Suppressor macrophage treated with lipopolysaccharide for 4 hours (primary cell): ENCODE measurements at places on chromosomes 1 and 21.

DNA sequence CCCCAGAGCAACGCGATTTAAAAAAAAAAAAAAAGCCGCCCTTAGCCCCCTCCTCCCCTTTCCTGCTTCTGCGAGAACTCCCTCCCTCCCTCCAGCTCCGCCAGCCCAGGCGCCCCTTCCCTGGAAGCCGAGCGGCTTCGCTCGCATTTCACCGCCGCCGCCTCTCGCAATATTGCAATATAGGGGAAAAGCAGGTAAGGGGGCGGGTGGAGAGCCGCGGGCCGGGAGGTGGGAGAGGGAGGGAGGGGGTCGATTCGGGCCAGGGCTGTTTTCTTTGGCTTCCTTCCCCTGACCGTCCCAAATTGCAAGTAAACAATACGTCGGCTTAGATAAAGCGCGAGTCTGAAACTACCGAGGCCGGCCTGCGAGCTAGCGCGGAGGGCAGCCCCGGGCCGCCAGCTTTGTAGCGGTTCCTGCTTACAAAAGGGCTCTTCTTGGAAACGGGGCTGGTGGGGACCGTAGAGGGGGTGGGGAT lies 408 bp downstream of the LMO4 start:
- peak; percentile 58 for DNase-seq

- DNase-seq = no peak
Measured at GRCh38 chr1:19776287-19776686, 23.4 kb downstream of the TMCO4 start.

- no peak for DNase-seq
Measured at GRCh38 chr1:158700552-158700951, at the start of gene OR6K2. Gene OR6K2, minus strand, starts transcription at chr1:158700652. Its CDS starts 0 bp downstream, at chr1:158700652.

DNA sequence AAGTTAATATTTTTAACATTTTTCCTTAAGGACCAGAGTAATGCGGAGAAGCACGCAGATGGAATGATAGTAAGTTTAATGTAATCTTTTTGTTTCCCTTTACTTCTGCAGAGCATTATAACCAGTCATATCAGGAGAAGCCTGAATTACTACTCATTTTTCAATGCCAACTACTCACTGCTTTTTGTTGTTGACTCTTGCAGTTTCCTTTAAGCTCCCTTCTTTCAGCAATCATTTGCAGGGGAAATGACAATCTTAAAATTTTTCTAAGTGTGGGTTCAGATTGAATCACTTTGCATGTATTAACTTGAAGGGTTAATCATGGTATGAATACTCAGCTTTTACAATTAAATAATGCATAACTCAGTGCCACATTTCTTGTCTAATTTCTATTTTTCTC lies 122.2 kb downstream of the NRDC start:
- DNase-seq = no peak

- DNase-seq = peak; percentile 51
Measured at GRCh38 chr1:150846473-150847146, 29.8 kb downstream of the ARNT start.

GRCh38 chr21:38902608-38903445 lies 97.1 kb downstream of the ETS2 start:
- no peak for DNase-seq

DNA sequence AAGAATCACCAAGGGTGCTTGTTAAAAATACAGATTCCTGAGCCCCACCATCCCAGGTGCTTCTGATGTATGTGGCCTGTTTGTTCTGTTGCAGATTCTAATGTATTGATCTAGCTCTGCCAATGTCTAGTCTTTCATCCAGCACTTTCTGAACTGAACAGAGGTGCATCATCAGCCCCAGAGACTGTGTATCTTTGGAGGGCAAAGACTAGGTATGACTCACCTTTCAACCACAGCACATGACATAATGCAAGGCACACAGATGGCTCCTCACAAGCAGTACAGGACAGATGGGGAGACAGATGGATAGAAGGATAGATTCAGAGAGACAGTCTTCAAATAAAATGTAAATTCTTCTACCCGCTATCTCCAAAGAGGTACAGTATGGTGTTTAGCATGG lies 32.3 kb downstream of the CD58 start:
- DNase-seq = peak; percentile 32

- no peak for DNase-seq
Measured at GRCh38 chr1:17101261-17101660, 18.0 kb downstream of the PADI2 start.

DNA sequence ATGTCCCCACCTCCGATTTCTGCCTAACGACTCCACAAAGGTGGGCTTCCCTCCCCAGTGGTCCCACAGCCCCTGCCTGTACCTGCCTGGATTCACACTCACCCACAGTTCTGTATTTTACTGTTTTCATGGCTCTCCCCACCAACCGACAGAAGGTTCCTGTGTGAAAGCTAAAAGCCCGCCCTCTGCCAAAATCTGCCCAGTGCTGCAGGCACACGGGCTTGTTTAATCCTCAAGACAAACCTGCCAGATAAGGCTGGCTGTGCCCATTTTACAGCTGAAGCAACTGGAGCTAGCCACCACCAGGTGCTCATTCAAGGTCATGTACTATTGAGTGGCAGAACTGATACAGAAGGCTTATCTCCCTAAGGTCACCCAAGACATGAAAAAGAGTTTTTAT lies 114.5 kb downstream of the HIVEP3 start:
- no peak for DNase-seq

DNA sequence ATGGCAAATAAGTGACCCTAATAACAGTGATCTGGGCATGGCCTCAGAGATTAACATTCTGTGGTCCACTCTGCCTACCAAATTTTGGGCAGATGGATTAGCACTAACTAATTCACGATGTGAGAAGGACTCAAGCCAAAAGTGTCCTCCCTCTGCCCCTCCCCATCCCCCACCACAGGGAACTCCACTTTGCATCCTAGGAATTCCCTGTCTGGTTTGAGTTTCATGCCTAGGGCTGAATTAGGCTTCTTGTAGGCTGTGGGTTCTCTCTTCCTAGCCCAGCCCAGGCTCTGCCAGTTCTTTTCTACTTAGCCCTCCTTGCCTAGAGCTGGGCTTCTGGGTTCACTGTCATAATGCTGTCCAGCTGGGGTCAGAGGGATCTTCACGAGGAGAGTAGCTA lies 64.1 kb downstream of the ATP2B4 start:
- DNase-seq = no peak

- peak; percentile 16 for DNase-seq
Measured at GRCh38 chr1:109719337-109719837, 7.3 kb downstream of the GSTM5 start.

DNA sequence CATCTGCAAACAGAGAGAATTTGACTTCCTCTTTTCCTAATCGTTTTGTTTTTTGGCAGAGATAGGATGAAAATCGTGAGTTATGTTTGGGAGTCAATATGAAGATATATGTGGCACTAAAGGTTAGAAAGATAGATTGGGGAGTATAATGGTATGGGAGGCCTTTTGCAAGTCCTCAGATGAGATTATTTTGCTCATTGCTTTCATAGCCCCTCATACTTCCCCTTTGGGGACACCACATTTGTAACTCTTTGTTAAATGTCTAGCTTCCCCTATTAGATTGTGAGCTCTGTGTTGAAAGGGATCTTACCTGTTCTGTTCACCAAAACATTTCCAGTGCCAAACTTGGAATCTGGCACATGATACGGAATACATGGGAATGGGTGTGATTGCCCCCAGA lies 30.2 kb downstream of the RAVER2 start:
- DNase-seq = no peak

- no peak for DNase-seq
Measured at GRCh38 chr1:67791686-67792085, 41.6 kb downstream of the GNG12 start.

- no peak for DNase-seq
Measured at GRCh38 chr1:179777731-179778130, 34.6 kb downstream of the FAM163A start.

DNA sequence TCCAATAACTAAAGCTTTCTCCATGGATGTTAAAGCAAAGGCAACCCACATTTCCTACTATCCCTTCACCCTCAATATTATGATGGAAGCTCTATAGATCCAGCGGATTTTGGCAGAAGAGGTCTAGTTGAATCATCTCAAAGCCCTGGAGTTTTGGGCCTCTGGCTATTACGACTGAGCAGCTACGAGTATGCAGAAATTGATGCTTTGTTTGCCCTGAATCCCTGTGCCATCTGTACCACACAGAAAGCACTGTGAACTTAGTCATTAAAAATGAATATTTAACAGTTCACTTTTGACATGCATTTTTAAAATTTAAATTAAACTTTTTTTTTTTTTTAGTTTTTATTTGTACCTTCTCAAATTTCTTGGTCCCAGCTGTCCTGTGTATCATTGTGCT lies 705.4 kb upstream of the PTBP2 start:
- DNase-seq = no peak

DNA sequence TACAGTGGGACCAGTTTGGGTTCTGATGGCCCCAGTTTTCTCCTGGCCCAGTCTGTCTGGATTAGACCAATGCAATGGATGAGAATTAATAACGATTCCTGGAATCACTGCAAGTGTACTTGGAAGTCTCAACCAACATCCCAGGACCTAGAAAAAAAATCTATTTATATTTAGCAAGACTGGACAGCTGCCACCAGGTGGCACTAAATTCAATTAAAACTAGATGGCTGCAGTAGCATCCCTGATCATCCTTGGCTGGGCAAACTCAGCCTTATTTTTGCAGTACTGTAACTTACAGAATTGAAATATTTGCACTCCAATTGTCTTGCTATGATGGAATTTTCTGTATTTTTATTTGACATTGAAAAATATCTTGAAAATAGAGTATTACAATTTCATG lies 165.7 kb downstream of the NCAM2 start:
- DNase-seq = peak; percentile 84

DNA sequence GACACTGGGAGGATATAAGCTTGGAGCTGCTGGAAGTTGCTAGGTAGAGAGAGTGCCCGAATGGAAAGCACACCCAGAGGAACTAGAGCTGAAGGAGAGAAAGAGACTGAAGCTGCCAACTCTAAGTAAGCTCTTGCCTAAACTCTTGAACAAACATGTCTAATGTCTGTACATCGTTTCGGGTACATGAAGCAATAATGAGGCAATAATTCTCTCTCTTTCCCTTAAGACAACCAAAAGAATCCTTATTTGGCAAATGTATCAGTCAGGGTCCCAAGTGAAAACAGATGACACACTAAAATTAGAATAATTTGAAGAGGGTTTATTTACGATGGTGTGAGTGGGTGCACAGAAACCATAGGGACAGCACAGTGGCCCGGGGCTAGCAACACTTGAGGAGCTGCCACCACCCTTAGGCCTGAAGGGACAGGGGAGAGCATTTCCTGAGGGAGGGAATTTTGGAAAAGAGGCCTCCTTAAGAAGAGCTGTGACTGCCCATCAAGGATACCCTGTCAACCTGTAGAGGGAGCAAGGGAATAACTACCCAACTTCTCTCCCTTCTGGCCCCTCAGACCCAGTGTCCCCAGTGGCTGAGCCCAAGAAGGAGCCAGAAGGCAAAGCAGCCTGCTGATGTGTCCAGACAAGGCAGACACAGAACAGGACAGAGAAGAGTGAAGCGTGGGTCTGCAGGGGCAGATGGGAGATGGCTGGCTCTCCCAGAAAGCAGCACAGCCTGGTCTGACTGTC lies 36.1 kb upstream of the KHDRBS1 start:
- DNase-seq = peak; percentile 30

DNA sequence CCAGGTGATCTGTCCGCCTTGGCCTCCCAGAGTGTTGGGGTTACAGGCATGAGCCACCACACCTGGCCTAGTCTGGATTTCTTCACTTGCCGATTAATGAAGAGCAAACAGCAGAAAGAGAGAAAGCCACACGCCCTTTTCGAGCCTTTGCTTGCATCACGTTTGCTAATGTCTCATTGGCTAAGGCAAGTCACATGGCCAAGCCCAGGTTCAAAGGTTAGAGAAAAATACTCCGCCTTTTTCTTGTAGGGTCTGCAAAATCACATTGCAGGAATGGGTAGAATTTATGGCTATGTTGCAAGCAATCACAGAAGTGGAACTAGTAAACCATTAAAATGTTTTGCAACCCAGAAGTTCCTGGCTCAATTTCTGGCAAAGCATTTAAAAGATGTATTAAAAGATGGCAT lies 26.8 kb upstream of the BACH1 start:
- DNase-seq = no peak

DNA sequence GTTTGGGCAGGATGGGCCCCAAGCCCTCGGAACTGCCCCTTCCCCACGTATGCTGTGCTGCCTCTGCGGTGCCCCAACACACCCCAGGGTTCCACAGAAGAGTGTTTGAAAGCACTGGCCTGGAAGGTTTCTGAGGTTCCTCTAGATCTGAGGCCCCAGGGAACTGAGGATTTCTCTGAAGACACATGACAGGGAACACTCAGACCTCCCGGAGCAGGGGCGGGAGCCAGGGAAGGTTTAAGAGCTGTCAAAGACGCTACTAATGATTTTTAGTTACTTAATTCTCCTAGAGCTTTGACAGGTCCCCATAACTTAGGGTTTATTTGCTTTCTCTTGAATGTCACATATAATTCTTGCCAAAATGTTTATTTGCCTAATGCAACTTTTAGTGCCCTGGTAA lies 212.3 kb upstream of the GRIK3 start:
- no peak for DNase-seq

DNA sequence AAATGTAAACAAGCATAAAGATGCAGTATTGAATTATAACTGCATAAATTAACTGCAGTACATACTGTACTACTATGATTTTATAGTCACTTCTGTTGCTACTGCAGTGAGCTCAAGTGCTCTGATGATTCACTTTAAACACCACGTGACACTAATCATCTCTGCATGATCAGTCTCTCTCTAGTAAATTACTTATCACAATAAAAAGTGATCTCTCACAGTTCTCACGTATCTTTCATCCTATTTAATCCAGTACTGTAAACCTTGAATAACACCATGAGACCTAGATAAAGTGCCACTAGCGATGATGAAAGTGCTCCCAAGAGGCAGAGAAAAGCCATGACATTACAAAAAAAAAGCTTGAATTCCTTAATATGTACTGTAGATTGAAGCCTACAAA lies 1242.0 kb downstream of the AMY1C start:
- DNase-seq = no peak

- DNase-seq = no peak
Measured at GRCh38 chr1:4212796-4213195, 312.7 kb upstream of the C1orf174 start.

- DNase-seq = no peak
Measured at GRCh38 chr1:172602706-172603105, 56.2 kb upstream of the FASLG start.

DNA sequence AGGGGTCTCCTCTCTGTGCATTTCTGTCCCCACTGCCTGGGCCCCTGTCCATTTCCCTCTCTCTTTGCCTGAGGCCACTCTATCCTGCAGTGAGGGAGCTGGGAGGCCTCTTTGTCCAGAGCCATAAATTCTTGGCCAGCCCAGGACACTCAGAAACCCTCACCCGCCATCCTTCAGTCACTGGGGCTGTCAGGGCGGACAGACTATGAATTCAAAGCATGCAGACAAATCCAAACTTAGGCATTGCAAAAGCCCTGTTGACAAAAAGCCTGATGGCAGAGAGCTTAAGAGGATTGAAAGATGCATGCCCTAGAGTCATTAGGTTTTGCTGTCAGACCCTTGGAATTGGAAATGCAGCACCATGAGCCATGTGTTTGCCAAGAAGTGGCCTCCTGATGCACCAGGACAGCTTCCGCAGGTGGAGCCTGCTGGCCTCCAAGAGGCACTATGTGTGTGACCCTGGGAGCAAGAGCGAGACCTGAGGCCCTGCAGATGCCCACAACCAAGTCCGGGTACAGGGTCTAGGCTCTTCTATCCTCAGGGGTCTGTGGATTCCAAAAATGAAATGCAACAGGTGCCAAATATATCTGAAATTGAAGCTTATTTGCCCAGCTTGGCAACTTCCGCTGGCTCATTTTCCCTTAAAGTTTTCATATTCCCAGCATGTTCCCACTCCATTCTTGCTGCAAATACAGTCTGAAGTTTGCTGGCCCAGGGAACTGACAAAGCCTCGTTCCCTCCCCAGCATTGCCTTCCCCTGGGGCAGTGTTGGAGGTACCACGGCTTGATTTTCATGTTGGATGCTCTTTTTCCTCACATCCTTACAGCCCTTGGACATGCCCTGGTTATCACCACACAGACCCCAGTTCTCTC lies 177.9 kb downstream of the PGBD5 start:
- no peak for DNase-seq
